Activated CD8-positive, alpha-beta memory T cell treated with anti-CD3 and anti-CD28 coated beads for 4 hours (primary cell): ENCODE measurements at places on chromosomes 16 and 17.
A peak's percentile ranks its signal among the peaks of the same experiment; 100 is the strongest.

DNA sequence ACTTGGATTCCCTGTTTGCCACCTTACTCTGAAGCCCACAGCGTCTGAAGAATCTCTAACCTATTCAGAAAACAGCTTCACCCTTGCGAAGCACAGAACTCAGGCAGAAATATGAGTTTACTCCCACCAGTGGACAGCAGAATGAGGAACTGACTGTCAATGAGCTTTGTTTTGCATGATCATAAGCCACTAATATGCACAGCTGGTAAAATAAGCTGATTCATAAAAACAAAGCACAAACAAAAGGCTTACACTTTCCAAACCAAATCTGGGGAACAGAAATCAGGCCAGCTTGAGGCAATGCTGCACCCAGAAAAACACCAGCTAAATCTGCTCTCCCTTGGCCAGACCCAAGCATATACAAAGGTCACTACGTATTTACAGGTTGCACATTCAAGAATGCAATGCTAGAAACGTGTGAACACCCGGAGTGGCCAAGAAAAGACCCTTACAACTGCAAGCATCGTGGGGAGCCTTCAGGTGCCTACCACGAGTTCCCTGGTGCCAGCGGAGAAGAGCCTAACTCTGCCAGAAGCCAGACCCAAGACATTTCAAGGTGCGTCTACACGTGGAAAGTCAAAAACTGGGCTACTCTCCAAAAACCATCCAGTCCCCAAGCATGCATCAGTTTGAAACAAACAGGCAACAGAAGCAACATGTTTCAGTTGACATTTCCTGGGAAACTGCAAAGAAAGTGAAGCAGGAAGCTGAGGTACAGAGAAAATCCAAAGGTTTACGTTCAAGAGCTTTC is 207.1 kb downstream of the ZFHX3 start:
- no peak for DNase-seq

DNA sequence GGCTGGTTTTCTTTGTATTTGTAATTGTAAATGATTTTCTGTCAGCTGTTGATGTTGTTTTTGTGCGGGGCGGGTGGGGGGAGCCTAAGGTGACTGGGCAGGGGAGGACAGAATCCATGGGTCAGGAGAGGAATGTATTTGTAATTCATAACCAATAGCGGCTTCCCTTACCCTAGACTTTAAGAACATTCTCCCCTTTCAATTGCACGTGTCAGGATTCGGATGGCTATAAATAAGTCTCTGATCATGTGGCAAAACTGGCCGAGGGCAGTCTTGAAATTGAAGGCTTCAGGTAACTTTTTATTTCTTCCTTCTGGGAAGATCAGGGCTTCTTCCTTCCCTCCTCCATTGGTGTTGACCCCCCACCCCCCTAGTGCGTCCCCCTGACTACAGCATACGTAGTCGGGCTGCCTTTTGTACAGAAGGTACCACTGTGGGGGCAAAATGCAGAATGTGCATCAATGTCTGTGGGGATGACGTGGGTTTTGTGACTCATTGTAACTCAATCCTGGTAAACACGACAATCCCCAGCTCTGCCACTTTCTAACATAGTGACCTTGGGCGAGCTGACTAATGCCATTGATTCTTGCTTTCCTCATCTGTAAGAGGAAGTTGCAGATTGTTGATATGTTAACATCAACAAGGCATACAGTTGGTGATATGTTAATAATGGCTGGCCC is 16.2 kb downstream of the MARCHF10 start:
- DNase-seq, result no peak

GRCh38 chr17:38542286-38542685 is 63.5 kb downstream of the SRCIN1 start:
- DNase-seq, result no peak

GRCh38 chr17:40323391-40324381 is 14.7 kb downstream of the RARA start:
- DNase-seq, result peak; percentile 72

DNA sequence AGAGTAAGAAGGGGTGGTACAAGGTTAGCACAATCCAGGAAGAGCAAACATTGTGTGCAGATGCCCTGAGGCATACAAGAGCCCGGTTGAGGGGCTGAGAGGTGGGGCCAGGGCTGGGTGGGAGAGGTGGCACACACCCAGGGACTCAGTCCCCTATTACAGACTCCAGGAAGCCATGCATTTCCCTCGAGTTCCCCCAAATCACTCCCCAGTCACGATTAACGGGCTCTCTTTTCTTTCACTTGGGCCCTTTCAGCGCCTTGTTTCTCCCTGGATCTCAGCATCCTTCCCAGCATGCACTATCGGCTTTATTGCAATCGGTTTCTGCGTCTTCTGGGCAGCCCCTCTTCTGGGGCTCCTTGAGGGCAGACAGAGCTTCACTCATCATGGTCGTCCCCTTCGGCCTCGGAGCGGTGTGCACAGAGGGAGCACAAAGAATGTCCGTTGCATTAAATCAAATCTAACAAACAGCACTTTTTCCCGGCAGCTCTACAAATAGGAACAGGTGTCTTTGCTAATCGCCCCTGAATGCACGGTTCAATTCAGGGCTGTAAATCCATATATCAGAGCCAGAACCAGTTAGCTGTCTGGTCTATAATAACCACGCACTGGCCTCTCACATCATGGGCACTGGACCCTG is 184.6 kb upstream of the HSBP1 start:
- no peak for DNase-seq

GRCh38 chr17:59512844-59513385 is 52.5 kb upstream of the DHX40 start:
- DNase-seq, result no peak

- no peak for DNase-seq
These were observed 42.5 kb downstream of the PLCG2 start for GRCh38 chr16:81821436-81822128.

DNA sequence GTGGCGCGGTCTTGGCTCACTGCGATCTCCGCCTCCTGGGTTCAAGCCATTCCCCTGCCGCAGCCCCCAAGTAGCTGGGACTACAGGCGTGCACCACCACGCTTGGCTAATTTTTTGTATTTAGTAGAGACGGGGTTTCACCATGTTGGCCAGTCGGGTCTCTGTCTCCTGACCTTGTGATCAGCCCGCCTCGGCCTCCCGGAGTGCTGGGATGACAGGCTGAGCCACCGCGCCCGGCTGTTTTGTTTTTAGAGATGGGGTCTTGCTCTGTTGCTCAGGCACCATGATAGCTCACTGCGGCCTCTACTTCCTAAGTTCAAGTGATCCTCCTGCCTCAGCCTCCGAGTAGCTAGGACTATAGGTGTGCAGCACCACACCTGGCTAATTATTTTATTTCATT is 27.2 kb downstream of the ZNF750 start:
- no peak for DNase-seq

GRCh38 chr16:70156207-70156978 is 17.2 kb upstream of the CLEC18C start:
- DNase-seq, result no peak

GRCh38 chr17:34917381-34917780 is 43.9 kb downstream of the CCT6B start:
- no peak for DNase-seq

- no peak for DNase-seq
These were observed 457.7 kb downstream of the XYLT1 start for GRCh38 chr16:17013038-17013437.

DNA sequence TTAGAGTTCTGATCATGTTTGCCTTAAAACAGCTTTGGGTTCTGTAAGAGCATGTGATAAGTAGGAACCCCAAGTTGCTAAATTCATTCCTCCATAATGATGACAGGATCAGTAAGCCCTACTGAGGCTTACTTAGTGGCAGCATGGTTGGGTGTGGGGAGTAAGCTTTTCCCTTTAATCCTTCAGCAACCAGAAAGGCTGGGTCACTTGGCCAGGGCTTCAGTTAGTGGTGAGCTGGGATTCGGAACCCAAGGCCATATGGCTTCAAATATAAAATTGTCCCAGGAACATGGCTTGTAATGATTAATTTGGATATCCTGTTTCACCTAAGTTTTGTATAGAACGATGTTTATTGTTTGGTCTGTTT is 850 bp downstream of the GINS3 start:
- no peak for DNase-seq

GRCh38 chr17:80212109-80212508 is 8.0 kb downstream of the SGSH start:
- DNase-seq, result no peak

DNA sequence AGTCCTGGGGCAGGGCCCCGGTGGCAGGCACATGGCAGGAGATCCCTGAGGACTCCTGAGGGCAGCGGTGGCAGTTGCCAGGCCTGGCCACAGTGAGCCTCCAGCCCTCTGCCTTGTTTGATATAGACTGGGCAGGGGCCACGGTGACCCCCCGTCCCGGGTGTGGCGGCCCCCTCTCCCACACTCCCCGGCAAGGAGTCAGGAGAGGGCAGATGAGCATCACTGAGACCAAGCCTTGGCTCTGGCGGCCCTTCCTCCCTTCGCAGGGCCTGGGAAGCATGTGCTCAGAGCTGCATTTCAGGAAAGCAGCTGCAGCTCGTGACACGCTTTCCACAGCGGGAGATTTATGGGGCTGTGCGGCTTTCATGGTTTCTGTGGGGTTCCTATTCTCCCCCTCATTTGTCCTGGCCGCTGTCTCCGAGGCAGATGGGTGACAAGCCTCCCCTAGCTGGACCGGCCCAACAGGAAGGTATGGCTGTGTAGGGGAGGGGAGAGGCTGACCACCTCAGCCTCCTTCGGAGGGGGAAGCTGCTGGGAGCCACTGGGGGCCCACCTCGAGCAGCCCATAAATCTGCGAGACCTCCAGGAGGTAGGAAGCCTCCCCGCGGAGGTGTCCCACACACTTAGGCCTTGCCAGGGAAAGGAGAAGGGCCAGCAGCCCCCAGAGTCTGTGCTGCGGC is 211.4 kb downstream of the NTN1 start:
- DNase-seq, result no peak

GRCh38 chr17:39950871-39951348 is 11.9 kb upstream of the GSDMA start:
- no peak for DNase-seq

DNA sequence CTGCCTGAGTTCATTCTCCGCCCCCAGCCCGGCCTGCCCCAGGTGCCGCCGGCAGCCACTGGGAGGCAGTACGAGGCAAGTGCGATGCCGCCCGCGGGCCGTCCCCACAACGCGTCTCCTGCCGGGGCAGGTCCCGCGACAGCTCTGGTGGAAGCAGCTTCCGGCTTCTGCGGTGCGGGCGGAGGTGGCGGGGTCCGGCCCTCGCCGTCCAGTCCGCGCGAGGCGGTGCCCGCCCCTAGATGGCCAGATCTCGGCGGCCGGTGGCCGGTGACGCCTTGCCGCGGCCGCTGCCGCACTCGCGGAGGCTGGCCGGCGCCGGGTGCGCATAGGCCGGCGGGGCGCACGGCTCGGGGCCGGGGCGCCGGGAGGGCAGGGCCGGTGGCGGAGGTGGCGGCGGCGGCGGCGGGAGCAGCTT is 1.8 kb downstream of the GJD3 start:
- DNase-seq, result peak; percentile 49

DNA sequence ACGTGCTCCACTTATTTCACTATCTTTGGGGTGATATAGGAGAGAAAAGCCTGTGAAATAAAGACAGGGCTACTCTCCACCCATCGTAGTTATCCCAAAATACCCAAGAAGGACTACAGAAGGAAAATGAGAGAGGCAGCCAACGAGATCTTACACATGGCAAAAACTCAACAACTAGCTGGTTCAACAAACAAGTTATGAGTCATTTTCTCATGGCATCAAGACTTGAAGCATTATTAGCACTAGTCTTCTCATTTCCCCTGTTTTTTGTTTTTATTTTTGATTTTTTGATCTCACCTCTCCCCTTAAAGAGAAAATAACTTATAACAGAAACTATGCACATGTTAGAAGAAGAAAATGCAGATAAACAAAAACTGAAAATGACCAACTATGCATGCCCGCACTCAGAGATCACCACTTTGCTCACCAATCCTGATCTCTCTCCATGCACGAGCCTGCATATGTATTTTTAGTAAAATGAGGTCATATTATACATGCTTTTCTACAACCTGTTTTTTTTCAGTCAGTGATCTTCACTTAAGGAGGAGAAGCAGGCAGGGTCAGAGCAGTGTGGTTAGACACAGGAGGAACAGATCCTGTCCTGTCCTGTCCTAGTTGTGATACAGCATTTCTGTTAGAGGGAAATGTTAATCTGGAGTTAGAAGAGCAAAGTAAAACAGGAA is 22.8 kb downstream of the FAM117A start:
- DNase-seq, result no peak

- DNase-seq, result no peak
These were observed 639 bp downstream of the MIF4GD start for GRCh38 chr17:75270218-75270965.

DNA sequence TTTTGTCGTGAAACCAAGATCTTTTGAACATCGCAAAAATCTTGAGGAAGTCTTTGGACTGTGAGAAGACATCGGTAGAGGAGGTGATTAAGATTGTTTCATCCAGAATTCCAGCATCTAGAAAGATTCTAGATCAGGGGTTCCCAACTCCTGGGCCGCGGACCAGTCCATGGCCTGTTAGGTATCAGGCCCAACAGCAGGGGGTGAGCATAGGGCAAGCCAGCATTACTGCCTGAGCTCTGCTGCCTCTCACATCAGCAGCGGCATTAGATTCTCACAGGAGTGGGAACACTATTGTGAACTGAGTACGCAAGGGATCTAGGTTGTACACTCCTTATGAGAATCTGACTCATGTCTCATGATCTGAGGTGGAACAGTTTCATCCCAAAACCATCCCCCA is 600.6 kb upstream of the CDH11 start:
- no peak for DNase-seq

GRCh38 chr17:17708295-17708694 is 27.0 kb downstream of the RAI1 start:
- no peak for DNase-seq

DNA sequence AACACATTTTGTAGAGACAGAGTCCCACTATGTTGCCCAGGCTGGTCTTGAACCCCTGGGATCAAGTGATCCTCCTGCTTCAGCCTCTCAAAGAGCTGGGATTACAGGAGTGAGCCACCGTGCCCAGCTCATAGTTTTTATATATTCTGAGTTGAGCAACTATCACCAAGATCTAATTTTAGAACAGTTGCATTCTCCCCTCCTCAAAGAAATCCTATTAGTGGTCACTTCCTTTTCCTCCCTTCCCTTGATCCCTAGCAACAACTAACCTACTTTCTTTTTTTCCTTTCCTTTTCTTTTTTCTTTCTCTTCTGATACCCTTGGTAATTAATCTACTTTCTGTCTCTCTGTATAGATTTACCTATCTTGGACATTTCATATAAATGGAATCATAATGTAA is 61.5 kb upstream of the B4GALNT2 start:
- DNase-seq, result no peak

GRCh38 chr16:53034306-53034705 is 18.4 kb downstream of the CHD9NB start:
- no peak for DNase-seq

DNA sequence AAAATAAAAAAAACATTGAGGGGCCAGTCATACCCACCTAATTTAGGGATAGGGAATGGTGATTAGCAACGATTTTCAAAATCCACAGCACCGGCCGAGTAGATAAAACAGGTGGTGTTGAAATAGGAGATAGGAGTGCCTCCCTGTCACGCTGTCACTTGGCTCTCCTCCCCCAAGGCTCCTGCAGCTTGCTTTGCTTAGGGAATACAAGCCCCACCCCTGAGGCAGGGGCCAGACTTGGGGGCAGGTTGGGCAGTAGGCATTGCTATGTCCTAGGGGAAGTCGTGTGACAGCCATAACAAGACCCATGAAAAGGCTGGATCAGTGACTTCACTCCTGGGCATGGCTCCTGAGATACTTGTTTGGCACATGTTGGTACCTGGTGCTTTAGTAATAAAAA is 25.8 kb downstream of the POLR2A start:
- DNase-seq, result no peak
